C1 segment of cervical spinal cord (tissue), 14 donors: ENCODE measurements at places on chromosomes 12 and 14.
A peak's percentile ranks its signal among the peaks of the same experiment; 100 is the strongest.

GRCh38 chr12:2825132-2825531, 9.7 kb downstream of the NRIP2 start:
- no peak for DNase-seq

DNA sequence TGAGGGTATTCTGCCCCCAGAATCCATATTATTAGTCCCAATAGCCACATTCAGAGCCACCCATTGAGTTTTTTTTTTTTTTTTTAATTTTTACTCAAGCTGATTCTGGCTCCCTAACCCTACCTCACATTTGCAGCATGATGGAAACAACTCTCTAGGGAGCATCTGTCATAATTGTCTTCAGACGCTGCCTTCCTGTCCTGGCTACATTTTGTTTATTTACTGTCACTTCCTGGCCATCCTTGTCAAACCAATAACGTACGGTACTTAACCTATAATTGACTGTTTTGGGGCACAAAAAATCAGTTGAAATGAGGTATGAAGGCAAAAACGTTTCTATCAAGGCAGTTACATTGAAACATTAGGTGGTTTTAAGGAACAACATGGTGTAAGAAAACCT, 2.1 kb downstream of the GLIPR1 start:
- no peak for DNase-seq

- DNase-seq = no peak
These were observed 14.7 kb downstream of the GALNT9 start for GRCh38 chr12:132314516-132315233.

- no peak for DNase-seq
These were observed 275.4 kb downstream of the TRHDE start for GRCh38 chr12:72547573-72547972.

DNA sequence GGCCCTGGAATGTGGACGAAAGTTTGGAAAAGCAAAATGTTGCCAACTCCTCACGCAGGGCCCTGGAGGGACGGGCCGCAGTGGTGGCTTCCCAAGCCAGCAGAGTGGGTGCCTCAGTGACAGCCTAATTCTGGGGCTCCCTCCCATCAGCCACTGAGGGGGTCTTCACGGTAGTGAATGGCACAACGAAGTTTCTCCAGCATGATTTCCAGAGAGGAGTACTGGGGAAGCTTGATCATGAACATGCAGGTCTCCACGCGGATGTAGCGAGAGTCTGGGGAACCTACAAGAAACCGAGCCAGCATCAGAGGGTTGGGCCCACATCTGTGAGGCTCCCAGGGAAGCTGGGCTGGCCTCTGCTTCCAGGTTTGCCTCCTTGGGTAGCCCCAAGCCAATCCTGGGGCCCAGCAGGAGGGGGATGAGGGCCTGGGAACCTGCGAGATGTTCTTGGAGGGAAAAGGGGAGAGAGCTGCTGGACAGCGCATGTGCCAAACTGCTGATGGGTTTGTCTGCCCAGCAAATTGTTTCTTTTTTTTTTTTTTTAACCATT, 37.0 kb downstream of the TRAFD1 start:
- no peak for DNase-seq

- DNase-seq = peak; percentile 32
These were observed 2.7 kb downstream of the BHLHE41 start for GRCh38 chr12:26122061-26122680.

- DNase-seq = peak; percentile 78
These were observed 511 bp downstream of the ANO6 start for GRCh38 chr12:45216230-45216982.

DNA sequence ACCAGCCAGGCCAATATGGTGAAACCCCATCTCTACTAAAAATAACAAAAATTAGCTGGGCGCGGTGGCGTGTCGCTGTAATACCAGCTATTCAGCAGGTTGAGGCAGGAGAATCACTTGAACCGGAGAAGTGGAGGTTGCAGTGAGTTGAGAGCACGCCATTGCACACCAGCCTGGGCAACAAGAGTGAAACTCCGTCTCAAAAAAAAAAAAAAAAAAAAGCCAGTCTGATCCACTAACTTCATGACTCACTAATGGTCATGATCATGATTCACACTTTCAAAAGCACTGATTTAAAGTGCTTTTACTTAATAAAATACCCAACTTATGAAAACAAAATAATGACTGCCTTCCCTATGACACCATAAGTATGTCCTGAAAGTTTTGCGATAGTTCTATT, 38.4 kb upstream of the CPM start:
- no peak for DNase-seq

DNA sequence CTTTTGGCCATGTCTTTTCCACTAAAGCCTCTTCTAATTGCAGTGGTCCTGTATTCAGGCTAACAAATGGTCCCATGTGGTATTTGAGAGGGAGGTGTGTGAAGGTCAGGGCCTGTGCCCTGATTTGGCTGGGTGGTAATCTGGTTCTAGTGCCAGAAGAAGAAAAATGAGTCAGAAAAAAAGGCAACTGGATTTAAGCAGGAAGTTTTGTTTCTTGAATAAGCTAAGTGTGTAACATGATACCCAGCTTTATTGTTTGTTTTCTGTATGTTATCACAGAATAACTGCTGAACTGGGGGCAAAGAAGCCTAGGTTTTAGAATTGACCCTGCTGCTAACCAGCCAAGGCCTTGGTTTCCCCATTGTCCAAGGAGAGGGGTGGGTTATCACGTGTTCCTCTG, 134.0 kb downstream of the ANO6 start:
- DNase-seq = no peak

DNA sequence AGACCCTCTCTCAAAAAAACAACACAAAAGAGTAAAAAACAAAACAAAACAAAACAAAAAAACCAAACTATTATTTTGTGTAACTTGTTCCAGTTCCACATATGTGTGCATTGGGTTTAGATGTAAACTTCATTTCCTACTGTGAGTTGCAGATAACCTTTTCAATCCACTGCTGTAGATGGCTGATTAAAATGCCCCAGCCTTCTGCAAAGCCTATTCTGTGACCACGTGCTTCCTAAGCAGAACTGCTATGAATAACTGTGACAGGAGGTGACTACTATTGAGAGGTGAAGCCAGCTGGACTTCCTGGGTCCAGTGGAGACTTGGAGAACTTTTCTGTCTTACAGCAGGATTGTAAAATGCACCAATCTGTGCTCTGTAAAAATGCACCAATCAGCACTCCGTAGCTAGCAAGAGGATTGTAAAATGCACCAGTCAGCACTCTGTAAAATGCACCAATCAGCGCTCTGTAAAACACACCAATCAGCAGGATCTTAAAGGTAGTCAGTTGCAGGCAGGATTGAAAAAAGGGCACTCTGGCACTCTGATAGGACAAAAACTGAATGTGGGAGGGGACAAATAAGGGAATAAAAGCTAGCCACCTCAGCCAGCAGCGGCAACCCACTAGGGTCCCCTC, 10.3 kb upstream of the ELK3 start:
- no peak for DNase-seq

GRCh38 chr14:55712491-55712890, 132.5 kb downstream of the KTN1 start:
- DNase-seq = no peak

GRCh38 chr14:37480446-37481290, 114.4 kb downstream of the FOXA1 start:
- DNase-seq = no peak

DNA sequence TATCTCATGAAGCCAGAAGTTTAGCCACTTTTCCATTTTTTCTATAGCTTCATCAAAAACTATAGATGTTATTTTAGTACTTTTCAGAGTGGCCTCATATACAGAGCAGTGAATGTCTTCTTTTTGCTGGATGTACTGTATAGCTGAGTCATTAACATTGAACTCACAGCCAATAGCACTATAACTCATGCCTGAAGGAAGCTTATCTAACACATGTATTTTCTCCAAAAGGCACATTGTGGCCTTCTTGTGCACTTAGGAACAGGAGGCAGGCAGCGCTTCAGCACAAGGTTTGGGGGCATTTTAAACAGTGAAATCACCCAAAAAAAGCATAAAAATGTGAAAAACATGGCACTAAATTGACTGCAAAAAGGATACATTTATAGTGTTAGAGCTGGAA, 336.8 kb upstream of the TMTC1 start:
- no peak for DNase-seq

DNA sequence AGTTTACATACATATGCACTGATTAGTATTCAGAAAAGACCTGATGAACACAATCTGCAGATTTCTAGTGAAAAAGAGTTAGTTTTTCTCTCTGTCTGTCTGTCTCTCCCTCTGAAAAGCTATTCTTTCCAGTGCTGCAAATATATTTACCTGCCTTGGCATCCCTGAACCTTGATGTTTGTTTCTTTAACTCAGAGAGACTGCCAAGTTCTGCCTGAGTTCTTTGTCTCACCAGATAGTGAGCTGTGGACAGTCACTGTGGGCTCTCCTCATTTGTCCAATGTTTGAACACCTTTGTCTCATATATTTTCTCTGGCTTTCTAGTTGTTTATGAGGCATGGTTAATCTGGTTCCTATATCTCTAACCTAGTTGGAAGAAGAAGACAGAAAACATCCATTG, 250.4 kb downstream of the SOX5 start:
- DNase-seq = no peak

- no peak for DNase-seq
These were observed 23.8 kb downstream of the CD163 start for GRCh38 chr12:7479771-7480170.

DNA sequence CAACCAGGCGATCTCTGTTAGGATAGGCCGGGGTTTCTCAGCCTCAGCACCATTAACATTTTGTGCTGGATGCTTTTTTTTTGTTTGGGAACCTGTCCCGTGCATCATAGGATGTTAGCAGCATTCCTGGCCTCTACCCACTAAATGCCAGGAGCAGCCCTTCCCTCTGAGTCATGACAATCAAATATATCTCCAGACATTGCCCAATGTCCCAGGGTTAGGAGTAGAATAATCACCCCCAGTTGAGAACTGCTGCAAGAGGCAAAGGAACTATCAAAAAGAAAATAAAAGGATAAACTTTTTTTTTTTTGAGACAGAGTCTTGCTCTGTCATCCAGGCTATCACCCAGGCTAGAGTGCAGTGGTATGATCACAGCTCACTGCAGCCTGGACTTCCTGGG, 76.0 kb downstream of the ACACB start:
- DNase-seq = no peak

- DNase-seq = no peak
These were observed 120.1 kb downstream of the AACS start for GRCh38 chr12:125185311-125185739.

DNA sequence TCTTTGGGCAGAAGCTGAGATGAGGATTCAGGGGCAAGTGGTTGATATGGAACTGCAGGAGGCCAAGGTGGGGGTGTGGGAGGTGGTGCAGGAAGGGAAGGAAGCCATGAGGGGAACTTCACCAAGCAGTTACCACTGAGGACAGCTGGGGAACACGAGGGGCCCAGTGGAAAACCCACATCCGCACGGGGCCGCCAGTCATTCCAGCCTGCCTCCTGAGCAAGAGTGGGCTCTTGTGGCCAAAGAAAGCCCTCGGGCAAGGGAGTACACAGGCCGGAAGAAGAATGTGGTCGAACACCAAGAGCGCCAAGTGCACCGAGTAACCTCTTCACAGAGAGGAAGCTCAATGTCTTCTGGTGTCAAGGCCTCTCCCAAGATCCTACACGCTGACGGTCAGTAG, 252.2 kb upstream of the FOXN3 start:
- DNase-seq = no peak

DNA sequence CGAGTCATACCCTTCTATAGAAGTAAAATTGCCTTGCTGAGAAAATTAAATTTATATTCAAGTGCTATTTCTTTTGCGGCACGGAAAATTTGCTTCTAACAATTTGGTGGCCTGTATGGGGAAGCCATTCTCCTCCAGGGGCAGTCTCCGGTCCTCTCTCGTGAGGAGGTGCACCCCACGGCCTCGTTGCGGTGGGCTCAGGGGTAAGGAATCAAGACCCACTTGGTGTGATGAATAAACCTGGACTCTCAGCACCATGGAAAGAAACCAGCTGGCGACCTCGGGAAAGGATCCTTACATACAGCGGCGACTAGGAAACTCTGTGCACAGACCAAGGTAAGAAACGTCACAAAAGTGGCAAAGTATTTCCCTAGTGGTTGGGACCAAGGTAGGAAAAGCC, 252.9 kb downstream of the DPY19L2 start:
- DNase-seq = no peak

DNA sequence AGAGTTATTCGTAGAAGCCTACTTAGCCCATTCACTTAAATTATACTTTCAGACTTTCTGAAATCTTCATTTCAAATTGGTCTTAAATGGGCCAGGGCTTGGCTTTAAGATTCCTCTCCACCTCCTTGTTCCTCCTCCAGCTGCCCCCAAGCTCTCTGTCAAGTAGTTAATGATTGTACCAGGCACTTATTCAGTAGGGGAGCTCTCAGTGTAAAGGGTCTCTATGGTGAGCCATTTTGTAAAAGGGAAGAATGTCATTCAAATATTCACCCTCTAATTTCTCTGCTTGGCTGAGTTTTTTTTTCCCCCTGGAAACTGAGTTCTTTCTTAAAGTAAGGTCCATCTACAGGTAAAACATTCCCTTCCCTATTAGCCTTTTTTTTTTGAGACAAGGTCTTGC, 96.6 kb downstream of the SUDS3 start:
- no peak for DNase-seq

- DNase-seq = no peak
These were observed 23.7 kb downstream of the SLC5A8 start for GRCh38 chr12:101186291-101186690.

DNA sequence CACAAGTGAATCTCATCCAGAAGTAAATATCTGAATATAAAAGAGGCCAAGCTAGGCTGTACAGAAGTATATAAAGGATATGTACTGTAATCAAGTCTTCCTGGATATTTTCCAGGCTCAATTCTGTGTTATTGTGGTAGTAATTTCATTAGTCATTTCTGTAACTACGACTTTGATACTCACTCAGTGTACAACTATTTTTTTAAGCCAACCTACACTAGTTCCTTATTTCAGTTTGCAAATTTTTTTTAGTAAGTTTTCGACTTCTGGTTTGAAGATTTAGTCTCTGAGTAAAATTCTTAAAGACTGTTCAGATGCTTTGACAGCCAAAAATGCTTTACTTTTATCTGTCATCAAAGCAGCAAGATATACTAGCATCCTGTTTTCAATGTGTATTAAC, 130.8 kb downstream of the CAPZA3 start:
- no peak for DNase-seq

DNA sequence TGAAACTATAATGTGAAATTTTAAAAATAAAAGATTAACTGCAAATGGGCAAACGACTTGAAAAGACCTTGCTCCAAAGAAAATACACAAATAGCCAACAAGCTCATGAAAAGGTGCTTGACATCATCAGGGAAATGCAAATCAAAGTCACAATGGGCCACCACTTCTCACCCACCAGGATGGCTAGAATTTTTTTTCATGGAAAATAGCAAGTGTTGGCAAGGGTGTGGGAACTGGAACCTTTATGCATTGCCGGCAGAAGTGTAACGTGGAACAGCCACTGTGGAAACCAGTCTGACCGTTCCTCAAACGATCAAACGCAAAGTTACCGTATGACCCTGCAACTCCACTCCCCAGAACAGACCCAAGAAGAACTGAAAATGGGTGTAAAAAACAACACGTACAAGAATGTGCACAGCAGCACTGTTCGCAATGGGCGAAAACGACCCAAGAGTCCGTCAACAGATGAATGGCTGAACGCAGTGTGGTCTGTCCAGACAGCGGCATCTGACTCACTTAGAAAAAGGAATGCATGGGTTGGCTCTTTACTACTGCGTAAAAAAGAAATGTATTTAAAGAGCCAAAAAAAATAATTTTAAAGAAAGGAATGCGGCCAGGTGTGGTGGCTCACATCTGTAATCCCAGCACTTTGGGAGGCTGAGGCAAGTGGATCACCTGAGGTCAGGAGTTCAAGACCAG, 40.2 kb downstream of the SCARB1 start:
- no peak for DNase-seq
